NCI-H460 (cell line): ENCODE measurements at places on chromosomes 12 and 14. TPM values are rescaled to one million over a fixed set of nuclear protein-coding genes. Genes with fewer than 3 reads are reported as not detected.

DNA sequence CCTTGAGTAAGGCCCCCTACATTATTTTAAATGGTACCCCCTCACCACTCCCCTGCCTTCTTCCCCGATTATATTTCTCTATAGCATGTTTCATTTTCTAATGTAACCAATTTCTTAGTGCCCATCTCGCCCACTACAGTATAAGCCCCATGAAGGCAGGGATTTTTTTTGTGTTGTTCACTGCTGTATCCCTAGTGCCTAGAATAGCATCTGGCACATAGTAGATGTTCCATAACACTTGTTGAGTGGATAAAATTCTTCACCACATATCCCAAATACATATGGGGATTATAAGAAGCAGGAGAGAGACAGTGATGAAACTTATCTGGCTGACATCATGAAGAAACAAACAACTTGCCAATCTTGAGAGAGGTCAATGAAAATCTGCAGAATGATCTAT, 11.5 kb downstream of the FBXO21 start:
- no peak for DNase-seq

DNA sequence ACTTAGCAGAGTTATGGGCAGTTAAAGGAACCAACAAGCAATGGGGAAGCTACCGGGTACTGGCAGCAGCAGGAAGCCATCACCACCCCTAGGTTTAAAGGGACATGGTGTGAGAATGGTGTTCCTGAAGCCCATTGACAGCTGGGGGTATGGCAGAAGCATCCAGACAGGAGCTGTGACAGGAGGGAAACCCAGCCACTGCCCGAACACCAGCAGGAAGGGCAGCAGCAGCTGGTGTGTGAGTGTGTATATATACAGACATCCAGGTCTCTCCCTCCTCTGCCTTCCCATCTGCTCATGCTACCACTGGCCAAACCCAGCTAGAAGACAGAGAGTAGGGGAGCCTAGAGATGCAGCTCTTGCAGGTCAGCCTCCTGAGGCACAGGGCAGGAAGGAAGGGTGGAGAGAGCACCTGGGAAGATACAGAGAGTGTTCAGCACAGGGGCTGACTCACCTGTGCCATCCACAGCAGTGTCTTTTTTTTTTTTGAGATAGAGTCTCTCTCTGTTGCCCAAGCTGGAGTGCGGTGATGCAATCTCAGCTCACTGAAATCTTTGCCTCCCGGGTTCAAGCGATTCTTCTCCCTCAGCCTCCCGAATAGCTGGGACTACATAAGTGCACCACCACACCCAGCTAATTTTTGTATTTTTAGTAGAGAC, 9.2 kb upstream of the ADCK1 start:
- no peak for DNase-seq

The TOMM20L gene
- not detected in 2 replicates for total RNA-seq

- no peak for DNase-seq
Measured at GRCh38 chr12:56114084-56114483, 2.3 kb upstream of the RPL41 start.
